Stimulated activated CD8-positive, alpha-beta memory T cell treated with anti-CD3 and anti-CD28 coated beads, Interleukin-7, amount 100 ng/mL, for 48 hours (primary cell): ENCODE measurements at places on chromosomes 3 and 15.

DNA sequence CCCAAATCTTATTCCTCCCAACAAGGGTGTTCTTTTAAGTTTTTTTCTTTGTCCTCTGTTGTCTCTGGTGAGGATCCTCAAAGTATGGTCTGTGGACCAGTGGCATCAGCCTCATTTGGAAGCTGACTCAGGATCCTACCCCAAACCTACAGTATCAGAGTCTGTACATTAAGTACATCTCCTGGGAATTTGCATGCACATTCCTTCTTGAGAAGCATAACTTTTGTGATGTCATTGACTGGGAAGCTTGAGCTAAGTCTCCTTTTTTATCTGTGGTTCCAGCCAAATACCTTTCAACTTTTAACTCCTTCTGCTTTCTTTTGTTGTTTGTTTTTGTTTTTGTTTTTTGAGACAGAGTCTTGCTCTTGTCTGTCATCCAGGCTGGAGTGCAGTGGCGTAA is 40.5 kb downstream of the ARMC8 start:
- DNase-seq: no peak

- no peak for DNase-seq
These were observed 763 bp upstream of the ZIC4 start for GRCh38 chr3:147407114-147407497.

- DNase-seq: no peak
These were observed 23.9 kb upstream of the MOBP start for GRCh38 chr3:39443530-39443929.

DNA sequence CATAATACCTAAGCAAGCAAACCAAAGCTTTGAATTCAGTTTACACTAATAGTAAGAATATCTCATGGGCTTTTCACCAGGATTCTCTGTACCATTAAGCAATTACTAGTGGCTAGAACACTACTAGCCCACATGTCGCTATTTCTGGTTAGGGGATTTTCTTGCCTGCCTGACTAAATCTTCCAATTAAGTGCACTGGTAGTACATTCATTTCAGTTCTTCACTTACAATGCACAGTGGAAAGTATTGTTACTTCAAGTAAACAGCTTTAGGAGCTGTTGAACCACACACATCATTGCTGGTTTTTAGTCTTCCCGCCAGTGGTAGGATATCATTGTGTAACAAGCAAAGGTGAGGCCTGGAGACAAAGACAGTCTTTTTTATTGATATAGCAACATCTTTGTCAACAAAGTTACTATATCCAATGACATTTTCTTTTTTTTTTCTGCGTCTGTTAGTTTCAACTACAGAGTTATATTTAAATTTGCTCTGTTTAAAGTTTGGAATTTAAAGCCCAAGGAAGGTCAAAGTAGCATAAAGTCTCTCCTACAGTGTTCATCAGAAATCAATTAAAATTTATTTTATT is 826.8 kb upstream of the NR2F2 start:
- no peak for DNase-seq

DNA sequence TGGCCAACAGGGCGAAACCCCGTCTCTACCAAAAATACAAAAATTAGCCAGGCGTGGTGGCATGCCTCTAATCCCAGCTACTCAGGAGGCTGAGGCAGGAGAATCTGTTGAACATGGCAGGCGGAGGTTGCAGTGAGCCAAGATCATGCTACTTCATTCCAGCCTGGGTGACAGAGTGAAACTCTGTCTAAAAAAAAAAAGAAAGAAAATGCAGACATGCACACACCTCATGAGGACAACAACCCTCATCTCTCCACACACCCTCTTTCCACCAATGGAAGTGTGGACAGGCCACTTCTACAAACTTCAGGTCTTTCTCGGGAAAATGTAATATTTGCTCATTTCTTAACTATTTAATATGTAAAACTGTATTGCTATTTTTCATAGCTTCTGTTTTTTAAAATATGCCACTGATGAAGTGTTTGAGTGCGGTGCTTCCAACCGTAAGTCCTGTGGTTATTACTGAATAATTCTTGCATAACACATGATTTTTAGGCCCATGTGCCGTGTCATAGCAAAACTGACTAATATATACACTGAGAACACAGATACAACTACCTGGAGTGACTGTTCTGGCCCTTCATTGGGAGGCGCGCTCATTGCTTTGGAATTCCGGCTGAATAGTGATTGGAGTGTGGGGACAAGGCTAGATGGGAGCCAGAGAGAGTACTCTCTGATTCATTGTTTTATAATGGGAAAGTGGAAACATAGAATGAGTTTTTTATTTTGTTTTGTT is 23.1 kb downstream of the LRRC31 start:
- DNase-seq: no peak

DNA sequence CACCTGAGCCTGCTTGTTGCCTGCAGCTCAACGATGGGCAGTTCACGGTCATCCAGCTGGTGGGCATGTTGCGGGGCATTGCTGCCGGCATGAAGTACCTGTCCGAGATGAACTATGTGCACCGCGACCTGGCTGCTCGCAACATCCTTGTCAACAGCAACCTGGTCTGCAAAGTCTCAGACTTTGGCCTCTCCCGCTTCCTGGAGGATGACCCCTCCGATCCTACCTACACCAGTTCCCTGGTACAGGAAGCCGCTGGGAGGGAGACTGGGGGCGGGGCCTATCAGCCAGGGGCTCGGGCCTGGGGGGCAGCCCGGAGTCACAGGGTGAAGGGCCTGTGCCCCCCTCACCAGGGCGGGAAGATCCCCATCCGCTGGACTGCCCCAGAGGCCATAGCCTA is 18.8 kb downstream of the EPHB3 start:
- no peak for DNase-seq

GRCh38 chr3:85020828-85021227 is 62.0 kb downstream of the CADM2 start:
- no peak for DNase-seq

GRCh38 chr3:159781867-159782266 is 206.8 kb upstream of the IL12A start:
- DNase-seq: no peak

- no peak for DNase-seq
These were observed 171.8 kb downstream of the FEZF2 start for GRCh38 chr3:62201438-62202035.
